ENCODE measurements at places on chromosomes 11 and 22.

- DNase-seq = no peak
Observed at GRCh38 chr11:78806214-78807004, 231.7 kb upstream of the NARS2 start.

DNA sequence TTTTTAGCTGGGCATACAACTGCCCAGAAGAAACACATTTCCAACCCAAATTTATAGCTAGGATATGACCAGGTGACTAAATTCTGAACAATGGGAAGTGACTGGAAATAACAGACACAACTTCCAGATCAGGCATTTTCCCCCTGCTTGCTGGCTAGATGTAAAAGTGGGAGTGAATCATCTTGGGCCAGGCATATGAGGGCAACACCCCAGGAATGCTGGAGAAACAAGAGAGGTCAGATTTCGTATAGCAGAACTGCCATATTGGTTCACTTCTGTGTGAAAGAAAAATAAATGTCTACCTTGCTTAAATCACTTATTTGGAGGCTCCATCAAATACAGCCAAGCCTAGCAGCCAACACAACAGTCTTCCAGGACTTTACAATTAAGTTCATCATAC, 7.4 kb downstream of the ATL3 start:
- no peak for DNase-seq

- DNase-seq = no peak
Observed at GRCh38 chr11:48088682-48089050, 108.3 kb downstream of the PTPRJ start.

GRCh38 chr22:34997633-34998299, 68.2 kb upstream of the ISX start:
- no peak for DNase-seq

DNA sequence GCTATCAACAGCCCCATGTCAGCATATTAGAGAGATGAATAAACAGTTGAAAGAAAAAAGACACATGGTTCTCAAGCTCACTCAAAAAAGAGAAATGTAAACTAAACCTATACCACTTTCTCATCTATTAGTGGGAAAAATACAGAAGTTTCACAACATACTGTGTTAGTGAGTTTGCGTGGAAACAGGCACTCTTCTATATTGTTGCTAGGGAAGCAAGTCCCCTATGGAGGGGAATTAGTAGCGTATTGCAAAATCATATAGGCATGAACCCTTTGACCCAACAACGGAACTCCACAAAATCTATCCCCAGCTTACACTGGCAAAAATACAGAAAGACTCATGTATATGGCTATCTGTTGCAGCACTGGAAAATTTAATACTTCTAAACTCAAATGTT, 14.2 kb upstream of the RFPL2 start:
- DNase-seq = no peak

DNA sequence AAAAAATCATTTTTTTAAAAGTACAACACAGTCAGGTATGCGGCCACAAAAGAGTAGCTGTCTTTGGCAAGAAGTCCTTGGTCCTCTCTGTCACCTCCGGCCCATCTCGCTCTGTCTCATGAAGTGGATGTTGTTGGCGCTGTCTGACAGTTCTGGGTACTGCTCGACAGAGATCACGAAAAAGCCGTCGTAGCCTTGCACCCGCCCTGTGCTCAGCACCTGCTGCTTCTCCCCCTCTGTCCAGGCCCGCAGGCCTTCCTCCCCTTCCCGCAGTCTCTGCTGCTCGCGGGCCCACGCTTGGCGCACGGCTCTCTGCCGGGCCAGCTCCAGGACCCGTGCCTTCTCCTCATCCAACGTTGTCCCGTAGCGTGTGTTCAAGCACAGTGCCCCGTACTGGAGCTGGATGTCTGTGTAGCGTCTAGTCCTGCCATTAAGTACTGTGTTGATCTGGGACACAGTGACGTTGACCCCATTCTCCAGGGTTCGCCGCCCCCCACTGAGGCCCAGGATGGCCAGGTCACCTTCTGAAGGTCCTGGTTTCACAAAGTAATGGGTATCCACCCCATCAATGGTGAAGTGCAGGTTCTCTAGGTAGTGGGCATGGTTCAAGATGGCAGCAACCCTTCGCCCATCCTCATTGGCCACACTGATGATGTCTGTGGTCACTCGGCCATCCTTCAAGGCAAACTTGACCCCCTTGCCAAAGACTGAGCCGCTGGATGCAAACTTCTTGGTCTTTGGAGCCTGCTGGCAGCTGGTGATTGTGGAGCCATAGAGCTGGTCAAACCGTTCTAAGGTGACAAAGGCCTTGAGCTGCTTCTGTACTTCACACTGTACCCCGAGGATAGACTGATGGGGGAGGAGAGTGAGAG, 83.5 kb upstream of the NARS2 start:
- DNase-seq = no peak

GRCh38 chr22:40468616-40469015, 98.2 kb downstream of the SGSM3 start:
- DNase-seq = no peak

- DNase-seq = no peak
Observed at GRCh38 chr11:58186938-58187337, 1.9 kb upstream of the OR9Q2 start.

- DNase-seq = no peak
Observed at GRCh38 chr11:118876286-118876685, 7.4 kb upstream of the CXCR5 start.

- no peak for DNase-seq
Observed at GRCh38 chr11:35077709-35078469, 61.1 kb upstream of the CD44 start.
